ENCODE measurements at places on chromosomes 12 and 14.

- no peak for DNase-seq
Measured at GRCh38 chr14:65346895-65347294, 65.6 kb upstream of the FUT8 start.

- no peak for DNase-seq
Measured at GRCh38 chr12:28079539-28079938, 107.0 kb upstream of the PTHLH start.

GRCh38 chr12:4141348-4142270, 132.0 kb upstream of the CCND2 start:
- no peak for DNase-seq

DNA sequence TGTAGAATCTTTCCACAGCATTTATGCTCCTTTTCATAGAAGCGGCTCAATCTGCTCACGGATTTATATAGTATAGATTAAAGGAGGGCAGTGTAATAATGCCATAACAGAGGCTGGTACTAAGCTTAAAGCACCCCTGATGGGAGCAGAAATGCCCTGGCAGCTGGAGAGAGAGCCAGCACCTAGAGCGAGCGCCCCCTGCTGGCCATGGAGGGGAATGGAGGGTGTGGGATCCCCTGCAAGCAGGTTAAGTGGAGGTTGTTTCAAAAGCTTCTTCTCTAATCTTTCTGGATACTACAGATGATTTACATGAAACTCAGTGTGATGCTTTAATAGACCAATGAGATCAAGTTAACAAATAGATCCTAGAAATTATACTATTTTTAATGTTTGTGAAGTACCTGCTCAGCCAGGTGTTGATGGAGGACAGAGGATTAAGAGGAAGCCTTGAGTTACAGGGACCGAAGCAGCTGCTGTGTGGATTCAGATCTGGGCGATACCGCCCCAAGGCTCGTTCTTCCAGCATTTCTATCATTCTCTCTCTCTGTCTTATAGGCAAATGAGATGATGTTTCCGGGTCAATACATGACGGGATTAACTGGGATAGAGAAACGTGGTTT, 1519.3 kb upstream of the TMEM132C start:
- no peak for DNase-seq

GRCh38 chr12:104515899-104516298, 59.2 kb downstream of the CHST11 start:
- DNase-seq = no peak

GRCh38 chr12:58847901-58848600, 72.3 kb downstream of the LRIG3 start:
- DNase-seq = peak; percentile 24

DNA sequence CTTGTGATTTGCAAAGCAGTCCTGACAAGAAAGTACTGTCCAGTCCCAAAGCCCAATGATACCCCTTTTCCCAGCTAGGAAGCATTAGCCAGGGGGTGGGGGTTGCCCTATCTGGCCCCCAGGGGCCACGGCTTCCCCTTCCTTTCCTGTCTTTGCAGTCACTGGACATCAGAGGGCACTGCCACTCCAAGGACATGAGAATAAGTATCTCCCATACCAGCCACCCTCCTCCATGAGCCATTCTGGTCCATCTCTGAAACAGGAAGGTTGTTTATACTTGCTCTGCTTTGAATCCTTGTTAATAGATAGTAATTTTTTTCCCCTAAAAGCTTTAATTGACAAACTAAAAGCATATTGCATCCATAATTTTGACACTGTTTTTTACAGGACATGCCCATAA, 29.7 kb downstream of the RBM19 start:
- no peak for DNase-seq

GRCh38 chr12:96193725-96194575, at the start of gene ELK3:
Gene ELK3, plus strand, starts transcription at chr12:96194375.
- peak; percentile 43 for DNase-seq

- DNase-seq = no peak
Measured at GRCh38 chr12:109513977-109514376, 36.5 kb downstream of the UBE3B start.

- DNase-seq = no peak
Measured at GRCh38 chr12:104840262-104840661, 117.8 kb downstream of the SLC41A2 start.

DNA sequence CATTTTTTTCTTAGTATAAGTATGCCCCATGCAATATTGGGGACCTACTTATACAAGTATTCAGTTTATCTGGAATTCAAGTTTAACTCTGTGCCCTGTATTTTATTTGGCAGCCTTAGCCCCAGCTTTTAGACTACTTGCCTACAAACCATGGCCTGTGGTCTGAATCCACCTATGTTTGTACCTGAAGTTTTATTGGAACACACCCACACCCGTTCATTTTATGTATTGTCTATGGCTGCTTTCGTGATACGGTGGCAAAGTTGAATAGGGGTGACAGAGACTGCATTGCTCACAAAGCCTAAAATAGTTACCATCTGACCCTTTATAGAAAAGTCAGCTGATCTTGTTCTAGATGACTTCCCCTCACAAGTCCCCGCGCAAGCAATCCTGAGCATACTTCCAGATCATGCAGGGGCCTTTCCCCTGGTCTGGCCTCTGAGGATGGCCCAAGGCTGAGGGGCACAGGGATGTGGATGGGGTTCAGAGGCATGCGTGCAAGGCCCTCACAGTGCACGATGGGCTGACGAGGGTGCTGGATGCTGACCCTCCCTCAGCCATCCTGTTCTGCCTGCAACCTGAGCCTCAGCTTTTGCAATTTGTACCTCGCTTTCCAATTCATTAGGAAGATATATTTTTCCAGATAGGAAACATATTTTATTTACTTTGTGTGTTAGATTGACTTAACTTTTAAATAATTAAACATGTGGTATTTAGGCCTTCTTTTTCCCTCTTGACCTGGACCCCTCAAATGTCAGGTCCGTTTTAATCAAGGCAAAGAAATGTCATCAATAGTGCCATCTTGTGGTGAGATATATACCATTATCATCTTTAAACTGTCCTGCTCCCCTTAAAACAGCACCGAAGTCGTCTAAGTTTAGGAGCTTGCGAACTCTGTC, 527.3 kb upstream of the CCDC196 start:
- peak; percentile 15 for DNase-seq

GRCh38 chr12:104340177-104340576, 36.6 kb downstream of the EID3 start:
- no peak for DNase-seq

- no peak for DNase-seq
Measured at GRCh38 chr12:110941391-110941790, 21.0 kb upstream of the MYL2 start.

DNA sequence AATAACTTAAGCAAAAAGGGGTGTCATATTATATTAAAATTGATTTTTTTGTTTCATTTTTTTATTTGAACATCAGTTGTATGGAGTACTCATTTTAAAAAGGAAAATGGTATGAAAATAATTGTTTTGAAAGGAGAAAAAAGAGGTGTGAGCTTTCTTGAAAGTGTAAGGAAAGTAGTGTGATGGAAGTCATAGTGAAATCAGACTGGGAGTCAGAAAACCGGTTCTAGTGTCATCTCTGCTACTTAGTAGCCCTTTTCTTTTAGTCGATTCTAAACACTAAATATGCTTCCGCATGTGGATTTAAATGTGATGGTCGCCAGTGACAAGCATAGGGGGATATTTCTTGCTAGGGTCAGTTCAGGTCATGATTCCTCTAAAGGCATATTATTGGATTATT, 1.8 kb upstream of the DYRK2 start:
- no peak for DNase-seq

DNA sequence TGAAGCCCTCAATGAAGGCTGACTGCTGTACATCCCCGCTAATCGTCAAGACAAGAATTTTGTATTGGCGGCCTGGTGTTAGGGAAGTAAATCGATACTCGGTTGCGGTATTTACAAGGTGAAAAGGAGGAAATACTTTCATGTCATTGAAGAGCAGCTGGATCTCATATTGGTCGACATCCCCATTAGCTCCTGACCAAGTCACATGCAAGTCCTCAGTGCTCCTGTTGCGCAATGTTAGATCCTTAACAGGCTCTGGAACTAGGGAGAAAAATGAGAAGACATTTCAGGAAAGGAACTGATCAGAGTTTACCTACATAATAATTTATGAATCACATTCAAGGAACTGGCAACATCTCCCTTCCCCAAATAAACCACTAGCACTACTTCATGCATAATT, 66.2 kb downstream of the PTPRB start:
- DNase-seq = no peak

DNA sequence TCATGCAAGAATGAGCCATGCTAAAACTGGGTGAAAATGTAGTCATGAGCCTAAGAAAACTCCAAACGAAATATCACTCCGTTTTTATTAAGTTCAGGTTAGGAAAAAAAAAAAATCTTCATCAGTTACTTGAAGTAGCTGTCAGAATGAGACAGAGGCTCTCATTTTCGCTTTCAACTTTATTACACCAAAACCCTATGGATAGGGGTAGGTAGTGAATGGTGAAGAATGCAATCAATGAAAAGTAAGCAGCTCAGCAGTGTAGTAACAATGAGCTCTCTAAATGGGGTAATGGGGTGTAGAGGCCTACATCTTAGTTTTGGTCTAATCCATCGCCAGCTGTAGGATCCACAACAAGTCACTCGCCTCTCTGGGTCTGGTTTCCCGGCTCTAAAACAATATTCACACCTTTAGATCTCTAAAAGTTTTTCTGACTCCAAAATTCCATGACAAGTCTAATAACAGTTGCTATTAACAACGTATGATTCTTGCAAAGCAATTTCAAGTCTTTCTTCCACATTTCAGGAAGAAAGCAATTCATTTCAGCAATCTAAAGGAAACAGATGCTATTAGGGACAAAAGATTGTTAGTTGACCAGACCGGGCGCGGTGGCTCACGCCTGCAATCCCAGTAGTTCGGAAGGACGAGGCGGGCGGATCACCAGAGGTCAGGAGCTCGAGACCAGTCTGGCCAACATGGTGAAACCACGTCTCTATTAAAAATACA, 1.7 kb downstream of the BTBD7 start:
- no peak for DNase-seq

DNA sequence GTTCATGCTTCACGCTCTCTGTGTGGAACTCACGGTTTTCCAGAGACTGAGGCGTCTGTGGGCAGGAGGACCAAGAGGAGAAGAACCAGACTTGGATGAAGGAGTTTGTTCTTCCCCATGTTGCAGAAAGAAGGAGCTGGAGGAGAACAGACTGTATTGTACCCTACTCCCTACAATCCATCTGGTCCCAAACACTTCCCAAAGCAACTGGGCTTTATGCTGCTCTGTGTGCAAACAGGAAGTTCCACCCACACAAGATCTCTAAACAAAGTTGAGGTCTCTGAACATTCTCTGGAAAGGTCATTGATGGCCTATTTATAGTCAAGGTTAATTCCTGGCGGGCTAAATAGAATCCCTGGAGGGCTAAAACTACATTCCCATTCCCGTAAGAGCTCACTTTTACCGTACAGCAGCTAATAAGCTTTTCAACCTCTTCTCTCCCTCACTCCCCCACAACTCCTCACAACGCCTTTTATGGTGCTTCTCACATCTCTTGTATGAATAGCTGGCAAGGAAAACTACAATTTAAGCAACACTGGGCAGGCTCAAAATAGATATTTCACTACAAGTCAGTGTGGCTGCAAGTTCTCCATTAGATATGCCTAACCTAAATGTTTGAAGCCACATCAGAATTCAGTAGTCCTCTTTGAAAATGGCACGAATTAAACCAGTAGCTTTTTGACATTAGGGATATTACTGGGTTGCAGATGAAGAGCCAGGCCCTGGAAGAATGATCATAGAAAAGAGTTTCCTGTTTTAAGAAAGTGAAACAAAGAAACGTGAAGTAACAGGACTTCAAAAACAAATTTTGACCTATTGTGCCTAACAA, at the start of gene A2M:
Gene A2M, minus strand, starts transcription at position 189 of the 829 bp plus-strand sequence. Its CDS starts 70 bp downstream, at position 119.
- DNase-seq = no peak

- no peak for DNase-seq
Measured at GRCh38 chr12:100154474-100155247, 12.0 kb upstream of the BLTP3B start.

GRCh38 chr12:27794818-27795584, 15.0 kb upstream of the MANSC4 start:
- no peak for DNase-seq

DNA sequence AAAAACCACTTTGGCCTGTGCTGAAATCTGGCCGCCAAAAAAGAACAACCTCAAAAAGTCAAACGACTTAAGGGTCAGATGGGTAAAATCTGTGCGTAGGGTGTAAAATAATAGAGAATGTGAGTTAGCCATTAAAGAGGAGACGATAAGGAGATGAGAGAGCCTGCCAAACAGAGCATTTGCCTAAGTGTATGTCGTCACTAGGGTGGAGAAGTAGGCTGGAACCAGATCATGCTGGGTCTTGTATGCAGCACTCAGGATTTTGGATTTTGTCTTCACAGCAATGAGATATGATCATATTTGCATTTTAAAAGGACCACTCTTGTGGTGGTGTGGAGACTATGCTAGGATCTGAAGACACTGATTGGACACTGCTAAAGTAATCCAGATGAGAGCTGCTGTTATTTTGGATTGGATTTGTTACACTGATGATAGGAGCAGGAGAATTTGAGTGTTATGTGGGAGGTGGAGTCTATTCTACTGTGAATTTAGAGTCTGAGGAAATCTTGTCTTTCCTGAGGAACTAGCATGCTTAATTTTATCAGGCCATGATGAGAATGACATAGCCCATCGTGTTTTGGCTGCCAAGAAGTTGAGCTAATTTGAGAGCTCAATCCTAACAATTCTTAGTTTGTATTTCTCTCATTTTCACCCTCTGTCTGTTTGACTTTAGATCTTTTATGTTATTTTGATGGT, 24.8 kb upstream of the DBX2 start:
- no peak for DNase-seq

GRCh38 chr14:94451826-94452225, 774 bp downstream of the SERPINA11 start:
- DNase-seq = no peak

DNA sequence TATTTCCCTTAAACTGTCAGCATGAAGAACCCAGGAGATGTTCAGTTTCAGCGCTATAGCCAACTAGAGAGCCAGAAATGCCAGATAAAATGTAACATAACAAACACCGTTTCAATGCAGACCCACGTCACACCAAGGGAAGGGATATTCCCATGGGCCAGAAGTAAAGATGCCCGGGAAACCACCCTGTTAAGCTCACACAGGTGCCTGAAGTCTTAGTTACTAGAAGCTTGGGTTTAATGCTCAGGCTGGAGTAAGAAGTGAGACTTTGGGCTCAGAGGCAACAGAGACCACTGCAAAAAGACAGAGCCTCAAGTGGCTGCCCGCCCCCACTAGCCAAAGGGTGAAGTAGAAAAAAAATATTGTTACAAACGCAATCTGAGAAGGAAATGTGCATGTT, 52.3 kb downstream of the SYNE3 start:
- DNase-seq = no peak

DNA sequence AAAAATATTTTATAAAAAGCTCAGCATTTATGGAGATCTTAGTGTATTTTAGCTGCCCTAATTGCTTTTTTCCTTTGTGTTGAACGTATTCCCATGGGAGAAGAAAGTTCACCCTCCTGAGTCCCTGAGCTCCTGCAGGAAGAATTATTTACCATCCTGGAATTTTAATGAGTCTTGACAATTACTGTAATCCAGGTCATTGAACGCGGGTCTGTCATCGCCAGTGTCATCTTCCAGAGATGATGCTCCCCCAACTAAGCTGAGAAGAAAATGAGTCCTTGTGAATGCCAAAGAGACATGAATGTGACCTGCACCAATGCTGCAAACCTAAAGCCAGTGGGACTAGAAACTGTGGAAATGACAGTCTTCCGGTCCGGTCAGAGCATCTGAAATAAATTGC, 129.5 kb downstream of the FBXL14 start:
- DNase-seq = peak; percentile 14

- DNase-seq = peak; percentile 80
Measured at GRCh38 chr14:91114079-91115065, 499 bp downstream of the DGLUCY start.

GRCh38 chr12:26460361-26460760, 265.0 kb downstream of the SSPN start:
- no peak for DNase-seq

- peak; percentile 88 for DNase-seq
Measured at GRCh38 chr12:63882844-63883243, 38.3 kb downstream of the SRGAP1 start.
